ENCODE measurements at places on chromosomes 2 and 18. TPM values are rescaled to one million over a fixed set of nuclear protein-coding genes. Genes with fewer than 3 reads are reported as not detected.

Gene SMAD4
- total RNA-seq, result 124 TPM

Gene CFAP53
- total RNA-seq, result 0.46 TPM

Gene DPP10
- total RNA-seq, result not detected

Gene AKAIN1
- not detected for total RNA-seq

Gene KCNS3
- total RNA-seq, result 0.78 TPM

Gene LAMA3
- total RNA-seq, result 3.8 TPM

Gene GALR1
- not detected for total RNA-seq

Measured in smooth muscle cell of the pulmonary artery (primary cell).